ENCODE measurements at places on chromosomes 16 and 17.
A peak's percentile ranks its signal among the peaks of the same experiment; 100 is the strongest.

DNA sequence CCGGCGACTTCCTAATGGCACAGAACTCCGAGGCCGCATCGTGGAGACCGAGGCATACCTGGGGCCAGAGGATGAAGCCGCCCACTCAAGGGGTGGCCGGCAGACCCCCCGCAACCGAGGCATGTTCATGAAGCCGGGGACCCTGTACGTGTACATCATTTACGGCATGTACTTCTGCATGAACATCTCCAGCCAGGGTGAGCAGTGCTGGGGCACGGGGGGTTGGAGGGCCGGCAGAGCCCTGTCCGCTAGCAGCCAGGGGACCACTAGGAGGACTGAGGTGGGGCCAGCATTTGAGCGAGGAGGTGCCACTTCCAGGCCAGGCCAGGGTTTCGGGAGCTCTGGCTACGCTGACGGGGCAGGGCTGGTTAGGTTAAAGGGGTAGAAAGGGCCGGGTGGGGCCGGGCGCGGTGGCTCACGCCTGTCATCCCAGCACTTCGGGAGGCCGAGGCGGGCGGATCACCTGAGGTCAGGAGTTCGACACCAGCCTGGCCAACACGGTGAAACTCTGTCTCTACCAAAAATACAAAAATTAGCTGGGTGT lies 5.1 kb downstream of the MPG start:
- DNase-seq: no peak

- peak; percentile 50 for DNase-seq
Observed at GRCh38 chr17:72614871-72615626, 477.4 kb downstream of the SLC39A11 start.

DNA sequence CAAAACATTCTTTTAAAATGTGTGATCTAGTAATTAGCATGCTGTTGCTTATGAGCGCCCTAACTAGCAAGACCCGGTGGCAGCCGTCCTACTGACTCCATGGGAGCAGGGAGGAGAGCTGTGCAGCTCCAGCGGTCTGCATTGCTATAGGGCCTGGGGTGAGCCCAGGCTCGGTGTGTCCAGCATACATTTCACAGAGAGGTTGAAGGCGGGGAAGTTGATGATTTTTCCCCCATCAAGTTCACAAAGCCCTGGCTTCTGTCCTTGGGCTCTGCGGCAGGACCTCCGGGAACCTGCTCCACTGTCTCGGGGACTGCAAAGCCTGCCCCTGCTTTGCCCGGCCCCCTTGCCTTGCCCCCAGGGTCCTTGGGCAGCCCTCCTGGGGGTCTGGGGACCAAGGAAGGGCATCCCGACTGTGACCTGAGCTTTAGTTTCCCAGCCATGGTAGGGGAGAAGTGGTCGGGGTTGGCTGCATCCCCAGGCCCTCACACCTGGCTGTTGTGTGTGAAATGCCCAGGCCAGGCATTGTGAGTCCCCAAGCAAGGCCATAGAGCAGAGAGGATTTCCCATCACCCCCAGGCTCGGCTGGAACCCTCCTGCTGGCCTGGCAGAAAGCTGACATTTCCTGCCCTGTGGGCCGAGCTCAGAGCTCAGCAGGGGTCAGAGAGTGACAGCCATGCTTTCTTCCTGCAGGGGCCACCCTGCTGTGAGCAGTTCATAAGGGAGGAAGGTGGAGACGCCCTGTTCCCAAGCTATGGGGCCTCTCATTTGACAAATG lies 24.8 kb downstream of the KCNJ12 start:
- no peak for DNase-seq

GRCh38 chr16:73083271-73083670 lies 35.3 kb upstream of the ZFHX3 start:
- DNase-seq: no peak

- DNase-seq: no peak
Observed at GRCh38 chr17:82475458-82475857, 16.9 kb downstream of the NARF start.

DNA sequence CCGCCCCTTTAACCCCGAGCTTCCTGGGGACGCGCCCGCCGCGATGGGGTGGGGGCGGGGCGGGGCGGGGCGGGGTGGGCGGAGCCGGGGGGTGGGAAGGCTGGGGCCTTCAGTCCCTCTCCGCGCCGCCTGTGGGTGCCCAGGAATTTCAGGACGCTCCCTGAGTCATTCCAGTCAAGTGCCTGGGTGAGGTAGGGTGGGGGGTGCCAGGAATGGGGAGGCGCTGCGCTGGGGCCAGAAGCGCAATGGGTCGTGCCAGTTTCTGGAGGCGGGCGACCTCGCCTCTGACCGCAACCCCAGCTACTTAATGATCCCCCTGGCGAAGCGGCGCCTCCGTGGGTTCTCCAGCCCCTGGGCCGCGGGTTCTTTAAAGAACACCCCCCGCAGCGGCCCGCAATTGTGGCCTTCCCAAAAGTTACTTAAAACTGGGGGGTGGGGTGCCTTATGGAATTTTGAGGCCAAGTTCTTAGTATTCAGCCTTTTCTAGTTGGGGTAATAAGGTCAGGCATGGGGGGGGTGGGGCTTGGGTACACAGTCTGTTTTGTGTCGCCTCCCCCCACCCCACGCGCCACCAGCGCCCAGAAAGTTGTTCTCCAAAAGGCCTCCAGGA lies 826 bp upstream of the GSE1 start:
- DNase-seq: peak; percentile 55

- no peak for DNase-seq
Observed at GRCh38 chr17:47720754-47721533, 12.1 kb upstream of the TBX21 start.

DNA sequence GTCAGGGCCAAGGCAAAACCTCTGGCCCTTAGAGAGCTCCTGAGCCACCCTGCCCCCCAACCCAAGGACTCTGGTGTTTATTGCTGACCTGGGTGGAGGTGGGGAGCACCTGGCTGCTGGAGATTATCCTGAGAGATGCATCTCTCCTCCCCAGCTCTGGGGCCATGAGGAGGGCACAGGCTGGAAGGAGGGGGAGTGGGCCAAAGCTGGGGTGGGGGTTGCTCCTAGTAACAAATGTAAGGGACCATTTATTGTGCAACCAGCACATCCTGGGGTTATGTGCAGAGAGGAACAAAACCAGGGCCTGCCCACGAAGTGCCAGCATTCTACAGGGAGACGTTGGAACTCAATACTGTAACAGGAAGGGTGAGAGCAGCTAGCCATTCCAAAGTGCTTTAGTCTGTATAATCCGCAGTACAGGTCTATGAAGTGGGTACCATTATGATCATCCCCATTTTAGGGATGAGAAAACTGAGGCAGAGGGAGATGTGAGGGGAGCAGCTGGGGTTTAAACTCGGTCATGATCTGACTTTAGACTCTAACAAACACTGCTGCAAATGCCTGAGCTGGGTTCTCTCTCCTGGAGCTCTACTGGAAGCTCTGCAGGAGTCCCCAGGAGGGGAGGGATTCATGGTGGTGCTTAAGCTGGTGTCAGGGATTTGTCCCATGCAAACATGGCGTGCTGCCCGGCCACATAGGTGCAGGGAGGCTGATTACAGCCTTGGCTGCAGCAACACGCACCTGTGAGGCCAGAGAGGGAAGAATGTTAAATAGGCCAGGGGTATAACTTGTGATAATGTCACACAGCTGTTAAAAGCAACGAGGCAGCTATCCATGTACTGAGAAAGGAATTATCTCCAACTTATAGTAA lies 1.4 kb upstream of the RHBDF2 start:
- DNase-seq: no peak

- peak; percentile 26 for DNase-seq
Observed at GRCh38 chr16:3171855-3172593, 16.0 kb upstream of the OR1F1 start.

GRCh38 chr16:6571044-6571443 lies 761.6 kb upstream of the RBFOX1 start:
- DNase-seq: peak; percentile 11

- DNase-seq: no peak
Observed at GRCh38 chr16:89484923-89485679, 5.3 kb downstream of the ANKRD11 start.

DNA sequence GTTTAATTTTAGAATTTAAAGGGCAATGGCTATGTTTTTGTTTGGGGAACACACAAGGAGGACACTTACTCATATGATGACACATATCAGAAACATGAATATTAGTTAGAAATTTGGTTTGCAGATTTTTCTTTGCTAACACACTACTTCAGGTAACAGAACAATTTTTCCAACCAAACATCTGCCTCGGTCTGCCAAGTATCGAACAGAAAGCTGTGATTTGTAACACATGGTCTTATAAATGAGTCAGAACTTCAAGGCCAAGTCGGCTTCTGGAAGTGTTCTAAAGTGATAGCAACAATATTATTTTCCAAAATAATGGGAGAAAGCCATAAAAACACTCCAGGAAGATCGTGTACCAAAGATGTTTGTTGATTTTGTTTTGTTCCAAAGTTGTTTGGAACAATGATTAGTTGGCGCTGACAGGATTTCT lies 75.9 kb upstream of the PMFBP1 start:
- DNase-seq: no peak

All from nephron progenitor cell (in vitro differentiated cells).